ENCODE measurements at places on chromosomes 1 and 21. TPM values are rescaled to one million over a fixed set of nuclear protein-coding genes. Genes with fewer than 3 reads are reported as not detected.

The S100A8 gene
- 185 TPM for total RNA-seq

The OR2L8 gene
- not detected for total RNA-seq

The SNIP1 gene
- 8.5 TPM for total RNA-seq

The PLEKHN1 gene
- total RNA-seq = 3.6 TPM

The MASP2 gene
- total RNA-seq = not detected
